ENCODE measurements at places on chromosomes 2 and 18.

- DNase-seq, result peak; percentile 65
Observed at GRCh38 chr2:26043862-26044696, 10.2 kb downstream of the RAB10 start.

DNA sequence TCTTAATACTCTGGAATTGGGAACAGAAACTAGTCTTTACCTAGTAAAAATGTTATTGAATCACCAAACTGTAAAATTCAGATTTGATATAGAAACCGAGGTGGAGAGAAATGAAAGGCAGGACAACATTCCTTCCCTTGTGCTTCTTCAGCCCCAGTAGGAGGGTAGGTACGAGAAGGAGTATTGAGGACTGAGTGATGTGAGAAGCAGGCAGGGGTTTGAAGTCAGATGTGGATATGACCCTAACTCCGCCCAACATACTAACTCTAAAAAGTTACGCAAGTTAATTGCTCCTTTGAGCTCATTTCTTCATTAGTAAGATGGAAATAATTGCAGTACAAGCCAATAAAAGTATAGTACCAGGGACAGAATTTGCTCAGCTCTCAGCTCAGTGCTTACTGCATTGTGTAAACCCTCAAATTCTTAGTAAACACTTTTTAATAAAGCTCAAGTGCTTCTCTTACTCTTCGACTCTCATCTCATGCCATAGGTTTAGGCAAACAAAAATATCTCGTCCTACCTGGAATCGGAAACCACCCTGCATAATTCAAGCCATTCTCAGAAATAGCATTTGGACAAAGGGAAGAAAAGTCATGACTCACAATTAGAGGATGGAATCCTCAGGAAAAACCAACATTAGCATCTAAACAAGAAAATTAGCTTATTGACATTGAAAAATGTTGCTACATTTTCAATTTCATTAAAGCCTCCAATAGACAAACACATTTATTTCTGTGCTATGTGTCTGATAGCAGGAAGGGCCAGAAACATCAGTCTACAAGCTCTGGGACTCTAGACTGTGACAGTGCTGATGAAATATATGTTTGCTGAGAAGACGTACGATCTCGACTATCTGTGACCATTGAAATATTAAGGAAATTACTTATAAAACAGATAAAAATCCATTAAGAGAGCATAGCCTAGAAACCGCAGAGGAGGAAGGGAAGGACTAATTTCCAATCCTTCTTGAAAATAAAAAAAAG is 161.3 kb downstream of the HNMT start:
- DNase-seq, result no peak

DNA sequence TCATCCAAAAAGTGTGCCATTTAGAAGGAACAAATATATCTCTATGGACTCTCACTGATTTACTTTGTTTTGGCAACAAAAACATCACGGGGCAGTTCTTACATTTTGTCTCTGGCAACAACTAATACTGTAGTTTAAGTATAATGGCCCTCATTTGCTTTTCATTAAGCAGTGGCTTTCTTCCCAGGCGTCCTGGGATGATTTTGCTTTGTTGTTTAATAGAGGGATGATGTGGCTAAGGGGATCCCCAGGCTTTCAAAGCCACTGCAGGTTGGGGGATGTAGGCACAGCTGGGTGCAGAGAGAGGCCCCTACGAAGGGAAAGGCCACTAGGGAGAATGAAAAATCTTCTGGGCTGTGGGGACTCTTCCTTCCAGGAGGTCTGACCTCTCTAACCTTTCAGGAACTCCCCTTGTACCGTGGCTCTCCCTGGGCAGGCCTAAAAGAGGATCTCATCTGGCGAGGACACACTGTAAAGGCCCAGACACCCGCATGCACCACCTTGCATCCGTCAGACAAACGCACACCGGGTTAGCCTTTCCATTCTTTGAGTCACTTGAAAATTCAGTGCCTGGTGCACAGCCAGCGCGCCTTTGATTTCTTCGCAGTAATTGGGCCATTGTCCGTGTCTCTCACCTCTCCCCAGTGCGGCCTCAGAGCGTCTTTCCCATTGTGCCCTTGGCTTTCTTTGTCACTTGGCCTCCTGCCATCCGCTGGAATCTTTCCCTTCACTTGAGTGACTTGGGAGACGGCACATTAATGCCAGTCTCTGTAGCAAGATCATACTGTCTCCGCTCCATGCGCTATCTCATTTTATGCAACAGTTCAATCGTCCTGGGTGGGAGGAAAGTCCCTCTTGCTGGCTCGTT is 40.3 kb upstream of the AFF3 start:
- DNase-seq, result no peak

DNA sequence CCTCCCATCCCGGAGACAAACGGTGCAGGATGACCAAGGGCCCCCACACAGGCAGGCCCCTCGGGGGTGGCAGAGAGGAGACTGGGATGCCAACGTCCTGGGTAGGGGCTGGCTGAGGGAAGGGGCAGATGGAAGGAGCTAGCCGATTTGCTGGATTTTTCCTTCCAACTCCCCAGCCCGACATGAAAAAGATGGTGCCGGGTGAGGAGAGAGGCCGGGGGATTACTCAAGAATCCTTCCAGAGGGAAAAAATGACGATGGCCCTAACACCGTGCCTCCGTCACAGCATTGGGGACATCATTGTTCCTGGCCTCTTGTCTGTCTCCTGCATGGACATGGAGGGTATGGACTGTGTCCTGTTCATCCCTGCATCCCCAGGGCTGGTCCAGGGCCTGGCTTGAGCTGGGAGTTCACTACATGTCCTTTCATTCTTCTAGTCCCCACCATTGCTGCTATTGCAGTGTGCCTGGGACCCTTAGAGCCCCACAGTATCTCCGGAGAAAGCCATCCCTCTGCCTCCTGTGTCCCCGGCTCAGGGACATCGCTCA is 217.7 kb downstream of the TNS1 start:
- no peak for DNase-seq

DNA sequence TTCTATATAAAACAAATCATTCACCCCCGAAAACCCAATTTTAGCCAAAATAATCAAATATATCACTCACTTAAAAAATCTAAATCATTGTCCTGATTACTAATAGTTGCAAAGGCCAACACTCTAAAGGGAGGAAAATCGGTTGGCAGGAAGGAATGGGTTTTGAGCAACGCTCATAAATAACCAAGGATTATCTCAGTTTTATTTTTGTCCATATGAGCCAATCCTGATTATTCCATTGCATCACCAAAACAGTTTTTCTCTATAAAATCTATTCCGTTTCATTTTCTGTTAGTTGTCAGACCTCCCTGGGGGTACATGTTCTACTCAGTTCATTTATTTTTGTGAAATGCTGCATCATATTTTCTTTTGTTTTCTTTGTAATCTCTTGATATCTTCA is 174.1 kb downstream of the LRATD1 start:
- no peak for DNase-seq

DNA sequence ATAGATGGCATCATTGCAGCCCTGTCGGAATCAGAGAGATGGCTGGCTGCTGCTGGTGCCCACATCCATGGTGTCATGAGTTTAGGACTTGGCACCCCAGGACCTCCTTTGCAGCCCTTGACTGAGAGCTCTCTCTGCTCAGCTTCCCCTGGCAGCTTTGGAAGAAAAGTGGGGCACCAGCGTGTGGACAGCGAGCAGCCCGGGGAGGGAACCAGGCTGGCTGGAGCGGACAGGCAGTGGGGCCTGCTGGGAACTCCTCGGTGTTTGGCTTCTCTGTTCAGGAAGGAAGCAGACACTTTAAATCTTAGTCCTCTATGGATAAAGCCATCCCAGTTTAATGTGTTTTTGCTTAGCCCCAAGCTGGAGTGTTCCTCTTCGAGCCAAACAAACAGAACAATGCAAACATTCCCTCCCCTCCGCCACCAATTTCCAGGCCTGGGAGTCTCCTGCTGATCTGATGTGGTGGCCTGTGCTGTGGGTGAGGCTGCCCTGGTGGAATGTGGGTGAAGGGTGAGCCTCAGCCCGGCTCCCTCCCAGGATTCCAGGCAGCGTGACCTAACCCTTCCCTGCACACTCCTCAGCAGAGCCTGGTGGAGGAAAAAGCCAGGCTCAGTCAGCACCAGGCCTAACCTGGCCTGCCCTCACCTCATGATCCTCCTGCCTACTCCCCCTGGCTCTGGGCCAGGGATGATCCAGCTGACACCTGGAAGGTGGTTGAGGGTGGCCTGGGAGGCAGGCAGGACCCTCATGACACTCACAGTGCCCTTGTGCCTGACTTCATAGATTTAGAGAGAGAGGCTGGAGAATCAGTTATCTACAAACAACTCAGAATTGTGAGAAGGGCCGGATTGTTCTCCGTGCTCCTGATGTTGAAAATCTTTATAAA is 21.6 kb upstream of the ITGB6 start:
- no peak for DNase-seq

DNA sequence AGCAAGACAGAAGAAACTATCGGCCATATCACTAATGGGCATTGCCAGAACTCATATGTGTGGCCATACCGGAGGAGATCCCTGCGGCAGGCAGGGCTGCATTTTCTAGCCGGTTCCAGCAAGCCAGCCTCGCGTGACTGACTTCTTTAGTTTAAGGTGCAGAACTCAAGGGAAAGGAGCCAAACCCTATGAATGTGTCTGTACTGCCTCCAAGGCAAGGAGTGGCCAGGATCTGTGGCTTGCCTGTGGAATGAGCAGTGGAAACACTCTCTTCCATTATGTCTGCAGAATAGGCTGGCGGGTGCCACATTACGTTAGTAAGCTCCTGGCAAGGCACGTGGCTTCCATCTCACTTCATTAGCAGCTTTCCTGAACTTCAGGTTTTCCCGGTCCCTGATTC is 137.6 kb downstream of the ATL2 start:
- DNase-seq, result no peak

DNA sequence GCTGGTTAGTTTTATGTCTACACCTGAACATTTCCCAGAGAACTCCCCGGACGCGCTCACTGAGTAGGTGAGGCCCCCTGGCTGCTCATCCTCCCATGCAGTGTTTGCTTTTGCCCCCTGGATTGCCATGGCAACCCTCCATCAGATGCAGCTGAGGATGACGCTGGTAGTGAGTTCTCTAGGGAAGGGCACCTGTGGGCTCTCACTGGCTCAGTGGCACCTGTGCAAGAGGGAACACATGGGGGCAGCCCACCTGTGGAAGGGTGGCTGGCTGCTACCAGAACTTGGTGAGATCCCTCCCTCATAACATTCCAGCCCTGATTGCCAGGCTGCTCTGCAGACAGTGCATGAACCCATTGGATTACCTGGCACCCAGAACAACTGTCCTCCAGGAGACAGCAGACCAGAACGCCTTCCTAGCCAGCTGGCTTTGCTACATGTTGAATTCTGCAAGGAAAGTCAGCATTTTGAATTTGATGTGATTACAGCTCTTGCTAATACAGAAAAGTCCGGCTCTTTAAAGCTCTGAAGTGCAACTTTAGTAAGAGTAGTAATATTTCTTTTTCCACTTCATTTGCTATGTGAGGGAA is 21.7 kb downstream of the COA5 start:
- no peak for DNase-seq

GRCh38 chr2:161077367-161078210 is 82.6 kb upstream of the TANK start:
- peak; percentile 91 for DNase-seq

- no peak for DNase-seq
Observed at GRCh38 chr2:149036507-149037293, 1.8 kb upstream of the LYPD6B start.

DNA sequence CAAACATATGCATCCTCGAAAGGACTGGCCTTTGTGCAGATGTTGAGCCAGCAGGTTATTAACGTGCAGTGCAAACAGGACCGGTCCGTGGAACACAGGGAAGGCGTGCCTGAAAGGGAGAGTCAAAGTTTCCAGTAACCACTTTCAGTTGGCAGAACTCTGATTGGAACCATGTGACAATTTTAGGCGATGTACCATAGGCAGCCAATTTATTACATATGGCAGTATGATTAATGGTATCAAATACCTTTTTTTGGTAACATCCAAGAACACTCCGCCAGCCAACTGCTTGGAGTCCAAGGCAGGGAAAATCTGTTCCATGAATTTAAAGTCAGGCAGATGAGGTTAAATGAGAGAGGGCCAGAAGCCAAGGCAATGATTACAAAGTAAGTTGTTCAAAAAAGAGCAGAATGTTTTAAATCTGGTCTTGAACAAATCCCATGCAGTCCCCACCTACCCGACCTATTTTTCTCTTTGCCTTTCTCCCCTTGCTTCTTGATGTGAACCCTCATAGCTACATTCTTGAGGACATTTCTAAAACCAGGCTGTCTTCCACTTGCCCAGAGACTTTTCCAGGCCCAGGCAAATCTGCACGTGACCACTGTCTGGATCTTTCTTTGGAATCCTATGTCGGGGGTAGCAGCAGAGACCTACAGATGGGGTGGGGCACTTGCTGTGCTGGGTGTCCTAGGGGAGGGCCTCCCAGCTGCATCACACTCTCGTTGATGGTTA is 351.7 kb downstream of the HRH4 start:
- DNase-seq, result no peak

GRCh38 chr2:238338710-238339394 is 18.5 kb downstream of the TRAF3IP1 start:
- no peak for DNase-seq

DNA sequence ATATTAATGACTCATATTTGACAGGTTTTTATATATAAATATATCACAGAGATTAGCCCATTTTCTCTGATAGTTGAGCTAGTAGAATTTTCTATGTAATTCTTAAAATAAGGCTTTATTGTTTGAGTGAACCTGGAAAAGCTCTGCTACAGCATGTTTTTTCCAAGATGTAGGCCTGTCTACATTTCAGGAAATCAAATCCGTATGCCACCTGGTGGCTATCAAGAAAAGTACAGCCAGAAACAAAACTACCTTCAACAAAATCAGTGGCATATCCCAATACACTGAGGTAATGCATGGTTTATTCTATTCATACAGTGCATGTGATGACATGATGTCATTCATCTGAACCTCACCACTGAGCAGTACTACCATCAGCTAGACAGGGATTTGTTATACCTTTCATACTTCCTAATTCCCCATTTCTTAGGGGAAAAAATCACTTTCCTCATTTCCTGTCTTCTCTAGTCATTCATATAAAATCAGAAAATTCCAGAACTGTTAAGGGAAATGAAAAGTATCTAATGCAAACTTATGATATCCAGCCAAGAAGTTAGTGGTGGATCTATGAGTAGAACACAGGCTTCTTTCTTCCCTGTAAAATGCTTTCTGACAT is 310.4 kb upstream of the SYT4 start:
- DNase-seq, result no peak

DNA sequence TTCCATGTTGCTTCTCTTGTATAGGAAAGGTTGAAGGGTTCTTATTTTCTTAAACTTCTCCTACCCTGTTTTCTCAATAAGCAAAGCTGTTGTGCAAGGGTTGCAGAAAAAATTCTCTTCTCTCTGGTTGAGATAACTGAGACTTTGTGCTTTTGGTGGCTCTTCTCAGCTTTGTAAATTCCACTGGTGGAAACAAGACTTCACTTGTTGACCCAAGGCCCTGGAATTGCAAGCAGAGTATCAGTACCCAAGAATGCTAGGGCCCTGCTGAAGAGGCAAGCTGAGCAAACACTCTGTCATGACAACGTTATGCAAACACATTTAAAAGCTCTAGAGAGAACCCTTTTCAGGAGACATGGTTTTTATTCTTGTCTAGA is 294.7 kb upstream of the EPAS1 start:
- DNase-seq, result no peak

GRCh38 chr2:86027922-86028765 is 77.5 kb downstream of the POLR1A start:
- no peak for DNase-seq

GRCh38 chr2:149690825-149691224 is 103.2 kb upstream of the MMADHC start:
- DNase-seq, result no peak

Measured in natural killer cell treated with Interleukin-12 subunit alpha and Interleukin-12 subunit beta and Interleukin-15 and Interleukin-18, amount 100 ng/mL, for 72 hours (primary cell).